Fibroblast of skin of left quadriceps (primary cell): ENCODE measurements at places on chromosomes 12 and 14.

DNA sequence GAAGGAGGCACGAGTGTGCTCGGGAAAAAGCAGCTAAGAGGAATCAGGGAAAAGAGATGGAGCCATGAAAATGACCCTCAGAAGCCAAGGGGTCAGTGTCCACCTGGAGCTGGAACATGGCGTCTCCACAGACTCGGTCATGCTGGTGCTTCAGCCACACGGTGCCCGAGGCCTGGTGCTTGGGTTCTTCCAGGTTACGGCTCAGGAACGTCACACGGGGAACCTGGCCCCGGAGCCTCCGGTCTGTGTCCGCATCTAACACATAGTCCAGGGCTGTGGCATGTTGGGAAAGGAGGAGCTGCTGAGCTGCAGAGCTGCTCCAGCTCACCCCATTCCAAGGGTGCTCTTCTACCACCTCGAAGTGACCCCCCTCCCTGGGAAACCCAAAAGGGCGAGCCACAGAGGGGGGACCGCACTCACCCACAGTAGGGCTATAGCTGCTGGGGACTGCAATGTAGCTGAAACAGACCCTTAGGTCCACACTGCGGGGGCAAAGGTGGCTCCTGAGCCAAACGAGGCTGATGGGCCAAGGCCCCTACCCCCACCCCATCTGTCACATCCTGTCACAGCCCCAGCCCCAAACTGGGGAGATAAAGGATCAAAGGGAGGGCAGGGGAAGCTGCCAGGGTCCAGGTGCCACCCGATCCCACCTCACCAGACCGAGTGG is 10.8 kb downstream of the ITGA7 start:
- DNase-seq: no peak

DNA sequence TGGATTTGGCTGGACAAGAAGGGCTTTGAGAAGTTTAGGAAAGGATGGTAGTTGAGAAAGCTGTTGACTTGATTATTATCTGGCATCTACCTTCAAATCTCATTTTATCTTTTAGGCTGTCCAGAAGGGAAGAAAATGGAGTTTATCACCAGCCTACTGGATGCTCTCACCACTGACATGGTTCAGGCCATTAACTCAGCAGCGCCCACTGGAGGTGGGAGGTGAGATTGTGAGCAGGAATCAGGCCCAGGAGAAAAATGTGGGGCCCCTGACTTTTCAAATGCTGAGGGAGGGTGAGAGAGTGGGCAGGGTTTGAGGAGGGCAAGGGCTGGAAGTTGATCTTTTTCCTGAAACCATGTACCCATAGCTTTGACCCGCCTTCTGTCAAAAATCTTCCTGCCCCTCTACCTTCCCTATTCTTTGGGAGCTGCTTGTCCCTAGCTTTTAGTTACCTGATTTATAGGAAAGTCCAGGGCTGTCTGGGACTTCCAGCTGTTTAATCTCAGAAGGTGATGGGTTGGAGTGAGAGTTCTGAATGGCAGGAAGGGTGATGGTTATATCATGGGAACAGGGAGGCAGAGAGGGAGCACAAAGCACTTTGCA is 134.2 kb downstream of the SMOC1 start:
- DNase-seq: no peak

GRCh38 chr12:81176796-81177195 is 98.9 kb downstream of the ACSS3 start:
- no peak for DNase-seq

GRCh38 chr12:90151491-90152015 is 442.9 kb upstream of the ATP2B1 start:
- no peak for DNase-seq

- DNase-seq: no peak
Measured at GRCh38 chr12:29797565-29798355, 14.0 kb upstream of the TMTC1 start.

- no peak for DNase-seq
Measured at GRCh38 chr12:16600525-16600924, 5.4 kb downstream of the LMO3 start.

DNA sequence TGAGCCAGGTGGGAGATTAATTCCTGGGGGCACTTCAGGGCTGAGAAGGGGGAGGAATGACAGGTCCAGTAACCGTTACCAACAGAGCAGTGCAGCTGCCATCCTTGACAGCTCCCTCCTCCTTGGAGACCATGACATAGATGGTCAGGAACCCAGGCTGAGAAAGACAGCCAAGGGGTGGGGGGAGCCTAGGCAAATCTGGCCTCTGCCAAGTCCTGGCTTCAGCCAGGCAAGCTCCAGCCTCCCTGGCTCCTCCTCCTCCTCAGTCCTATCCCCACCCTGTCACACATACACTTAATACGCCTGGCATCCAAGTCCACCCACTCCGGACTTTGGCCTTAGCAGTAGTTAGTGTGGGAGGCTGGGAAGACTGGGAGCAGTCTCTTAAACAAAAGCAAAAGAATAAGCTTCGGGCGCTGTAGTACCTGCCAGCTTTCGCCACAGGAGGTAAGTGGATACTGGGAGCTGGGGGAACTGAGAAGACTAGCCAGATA is at the start of gene RDH5:
TSS of gene RDH5 (plus strand) at position 323 of the 494 bp plus-strand sequence. CDS start 792 bp downstream, outside the sequence.
- DNase-seq: no peak

DNA sequence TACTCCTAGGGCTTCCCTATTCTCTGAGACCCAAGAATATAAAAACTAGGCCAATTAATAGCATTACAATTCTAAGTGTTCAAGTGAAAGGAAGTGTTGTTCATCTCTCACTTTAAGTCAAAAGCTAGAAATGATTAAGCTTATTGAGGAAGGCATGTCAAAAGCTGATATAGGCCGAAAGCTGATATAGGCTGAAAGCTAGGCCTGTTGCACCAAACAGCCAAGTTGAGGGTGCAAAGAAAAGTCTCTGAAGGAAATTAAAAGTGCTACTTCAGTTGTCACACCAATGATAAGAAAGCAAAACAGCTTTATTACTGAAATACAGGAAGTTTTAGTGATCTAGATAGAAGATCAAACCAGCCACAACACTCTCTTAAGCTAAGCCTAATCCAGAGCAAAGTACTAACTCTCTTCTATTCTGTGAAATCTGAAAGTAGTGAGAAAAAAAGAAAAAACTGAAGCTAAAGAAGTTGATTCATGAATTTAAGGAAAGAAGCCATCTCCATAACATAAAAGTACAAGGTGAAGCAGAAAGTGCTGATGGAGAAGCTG is 68.9 kb downstream of the SLC6A15 start:
- no peak for DNase-seq

DNA sequence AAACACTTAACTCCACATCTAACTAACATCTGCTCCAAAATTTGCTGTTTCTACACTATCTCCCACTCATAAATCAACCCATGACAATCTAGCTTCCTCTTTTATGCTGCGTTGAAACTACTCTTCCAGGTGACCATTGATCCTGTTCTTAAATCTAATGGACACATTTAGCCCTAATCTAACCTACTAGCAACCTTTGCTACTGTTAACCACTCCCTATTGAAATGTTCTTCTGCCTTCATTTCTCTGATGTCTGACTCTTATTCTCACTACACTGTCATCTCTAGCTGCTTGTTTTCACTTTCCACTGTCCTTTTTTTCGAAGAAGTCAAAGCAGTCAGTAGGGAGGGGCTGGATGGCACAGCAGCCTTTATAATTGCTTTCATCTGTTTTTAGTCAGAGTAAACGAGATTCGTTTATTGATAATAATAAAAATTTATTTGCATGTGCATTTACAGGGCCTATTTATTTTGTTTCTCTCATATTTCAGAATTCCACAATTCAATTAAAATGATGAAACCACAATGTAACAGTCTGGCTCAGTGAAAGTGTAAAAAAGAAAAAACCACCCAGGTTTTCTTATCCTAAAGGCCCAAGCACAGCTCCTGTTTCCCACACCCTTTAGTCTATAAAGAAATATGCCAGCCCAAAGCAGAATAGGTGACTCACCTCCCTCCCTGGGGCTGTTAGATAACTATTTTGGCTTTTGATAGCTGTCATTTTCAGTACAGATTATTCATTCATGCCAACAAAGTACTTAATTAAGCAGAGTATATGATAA is 44.9 kb downstream of the ATP2B1 start:
- DNase-seq: peak; percentile 20

DNA sequence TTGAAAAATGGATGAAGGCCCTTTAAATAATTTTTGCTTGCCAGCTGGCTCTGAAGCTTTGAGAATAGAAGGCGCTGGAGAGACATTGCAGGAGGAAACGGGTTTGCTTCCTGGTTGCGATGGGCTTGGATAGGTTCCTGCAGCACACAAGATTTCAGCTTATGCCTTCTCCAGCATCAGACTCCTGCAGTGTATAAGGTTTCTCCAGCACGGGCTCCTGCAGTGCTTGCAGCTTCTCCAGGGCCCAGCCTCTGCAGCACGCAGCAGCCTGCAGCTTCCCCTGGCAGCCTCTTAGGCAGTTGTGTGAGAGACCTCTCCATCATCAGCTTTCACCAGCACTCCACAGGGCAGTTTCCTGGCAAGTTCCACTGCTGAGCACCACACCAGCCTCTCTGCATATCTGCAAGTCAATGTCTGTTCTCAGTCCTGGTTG is 78.7 kb upstream of the ZDHHC17 start:
- DNase-seq: peak; percentile 42

- no peak for DNase-seq
Measured at GRCh38 chr12:93043877-93044209, 114.7 kb upstream of the EEA1 start.

DNA sequence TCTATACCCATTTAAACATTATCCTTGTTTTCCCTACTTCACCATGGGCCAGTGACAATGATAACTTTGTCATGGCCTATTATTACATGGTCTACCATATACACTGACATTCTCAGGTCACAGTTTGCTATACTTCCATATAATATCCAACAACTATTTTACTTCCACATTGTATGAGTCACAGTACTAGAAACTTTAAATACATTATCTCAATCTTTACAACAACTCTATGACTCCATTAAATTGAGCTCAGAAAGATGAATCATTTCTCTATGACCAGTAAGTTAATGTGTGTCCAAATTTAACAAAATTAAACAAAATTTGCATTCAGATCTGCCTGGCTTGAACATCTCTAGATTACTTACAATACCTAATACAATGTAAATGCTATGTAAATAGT is 93.9 kb downstream of the PLEKHG7 start:
- no peak for DNase-seq

DNA sequence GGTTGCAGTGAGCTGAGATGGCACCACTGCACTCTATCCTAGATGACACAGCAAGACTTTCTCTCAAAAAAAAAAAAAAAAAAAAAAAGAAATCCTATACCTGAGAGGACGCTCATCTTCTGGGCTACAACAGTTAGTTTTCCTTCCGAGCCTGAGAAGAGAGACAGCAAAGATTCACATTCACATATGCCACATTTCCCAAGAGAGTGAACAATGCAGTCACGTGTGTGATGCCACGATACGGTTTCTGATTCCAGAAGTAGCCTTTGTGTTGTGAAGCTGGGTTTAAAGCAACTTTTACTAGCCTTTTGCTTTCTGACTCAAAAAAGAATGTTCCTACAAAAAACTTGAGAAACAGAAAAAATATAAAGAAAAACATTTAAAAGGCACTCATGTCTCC is 19.5 kb downstream of the GCN1 start:
- DNase-seq: no peak
